ENCODE measurements at places on chromosomes 1 and 21. TPM values are rescaled to one million over a fixed set of nuclear protein-coding genes. Genes with fewer than 3 reads are reported as not detected.

The CD164L2 gene
- total RNA-seq, result not detected

The EDARADD gene
- 1.7 TPM for total RNA-seq

The GLIS1 gene
- not detected for total RNA-seq

The AMPD1 gene
- total RNA-seq, result not detected

The ST6GALNAC5 gene
- total RNA-seq, result 0.42 TPM

The NUP210L gene
- total RNA-seq, result 0.04 TPM

The UBE2J2 gene
- 30.4 TPM for total RNA-seq

The CSF3R gene
- 1.0 TPM for total RNA-seq

The TFF2 gene
- total RNA-seq, result 0.28 TPM

The TRABD2B gene
- 3.8 TPM for total RNA-seq

The MLLT11 gene
- 0.86 TPM for total RNA-seq

The TAF13 gene
- total RNA-seq, result 8.7 TPM

The TEX38 gene
- total RNA-seq, result not detected

The NEXN gene
- 6.7 TPM for total RNA-seq

The INAVA gene
- 19.8 TPM for total RNA-seq

The HFM1 gene
- total RNA-seq, result 0.98 TPM

The NTMT2 gene
- total RNA-seq, result not detected

The UQCRHL gene
- 0.38 TPM for total RNA-seq

The LCE1E gene
- total RNA-seq, result not detected

The EFNA1 gene
- 21.1 TPM for total RNA-seq
